ENCODE measurements at places on chromosomes 7 and 10. TPM values are rescaled to one million over a fixed set of nuclear protein-coding genes. Genes with fewer than 3 reads are reported as not detected.

- H3K27me3 ChIP-seq, result no peaks in the 10 kb centered on the region
- DNase-seq, result no peak
- no peak overlapping the region for H3K4me3 ChIP-seq
- H3K36me3 ChIP-seq, result no peaks in the 10 kb centered on the region
- H3K27ac ChIP-seq, result no peak overlapping the region
- H3K4me1 ChIP-seq, result no peaks in the 10 kb centered on the region
These were observed 154.8 kb downstream of the CHN2 start for GRCh38 chr7:29349362-29349761.

Gene PPP3CB
- total RNA-seq, result 46.2 TPM

DNA sequence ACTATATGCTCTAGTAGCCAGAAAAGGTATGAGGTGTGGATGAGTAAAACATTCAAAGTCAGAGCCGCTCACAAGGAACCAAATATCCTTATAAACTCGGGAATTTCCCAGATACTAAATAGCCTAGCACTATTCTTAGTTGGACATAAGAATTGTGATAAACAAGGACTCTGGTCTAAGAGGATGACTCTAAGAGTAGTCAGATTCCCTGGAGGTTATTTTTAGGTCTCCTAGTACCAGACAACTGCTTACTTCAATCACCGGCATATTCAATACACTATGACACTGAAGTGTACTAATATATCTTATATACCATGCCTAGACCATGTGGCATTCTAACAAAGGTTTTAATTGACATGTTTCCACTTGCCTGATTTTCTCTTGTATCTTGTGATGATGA lies 56.5 kb downstream of the LMBR1 start:
- no peaks in the 10 kb centered on the region for H3K27me3 ChIP-seq
- H3K36me3 ChIP-seq, result no peaks in the 10 kb centered on the region
- no peak overlapping the region for H3K27ac ChIP-seq
- no peak for DNase-seq

GRCh38 chr7:94044806-94045205 lies 40.7 kb upstream of the BET1 start:
- no peak for DNase-seq
- no peak overlapping the region for H3K27ac ChIP-seq
- H3K4me3 ChIP-seq, result no peak overlapping the region
- no peaks in the 10 kb centered on the region for H3K4me1 ChIP-seq
- H3K36me3 ChIP-seq, result no peaks in the 10 kb centered on the region

Gene SPDYE11
- not detected for total RNA-seq

Gene ASAH2
- 2.5 TPM for total RNA-seq

Gene COL1A2
- total RNA-seq, result 199 TPM

Gene ZNF488
- not detected for total RNA-seq

Gene GNGT1
- total RNA-seq, result not detected

DNA sequence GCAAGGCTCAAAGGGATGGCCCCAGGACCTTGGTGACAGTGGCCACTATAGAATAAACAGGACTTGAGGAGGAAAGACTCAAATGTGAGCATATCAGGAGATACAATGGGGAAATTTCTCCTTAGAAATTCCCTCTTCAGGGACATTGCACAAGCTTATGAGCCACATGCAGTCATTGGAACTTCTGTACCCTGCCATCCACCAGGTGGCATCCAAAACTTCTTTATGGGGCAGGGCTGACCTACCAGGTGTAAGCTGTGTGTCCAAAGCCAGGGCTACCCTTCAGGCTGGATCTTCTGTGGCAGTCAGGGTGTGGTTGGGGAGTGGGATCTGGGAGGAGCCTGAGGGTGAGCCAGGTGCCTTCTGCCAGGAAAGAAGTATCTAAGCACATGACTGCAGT lies 36.6 kb upstream of the LRRC18 start:
- H3K27ac ChIP-seq, result no peak overlapping the region
- no peaks in the 10 kb centered on the region for H3K27me3 ChIP-seq
- H3K4me1 ChIP-seq, result peaks cover 9% of the 10 kb centered on the region

Gene CXCL12
- total RNA-seq, result 112 TPM

- H3K4me3 ChIP-seq, result no peak overlapping the region
- H3K4me1 ChIP-seq, result no peaks in the 10 kb centered on the region
- no peak for DNase-seq
- no peaks in the 10 kb centered on the region for H3K27me3 ChIP-seq
- H3K36me3 ChIP-seq, result peaks cover 69% of the 10 kb centered on the region
These were observed 31.9 kb upstream of the AGBL3 start for GRCh38 chr7:134954197-134955082.

DNA sequence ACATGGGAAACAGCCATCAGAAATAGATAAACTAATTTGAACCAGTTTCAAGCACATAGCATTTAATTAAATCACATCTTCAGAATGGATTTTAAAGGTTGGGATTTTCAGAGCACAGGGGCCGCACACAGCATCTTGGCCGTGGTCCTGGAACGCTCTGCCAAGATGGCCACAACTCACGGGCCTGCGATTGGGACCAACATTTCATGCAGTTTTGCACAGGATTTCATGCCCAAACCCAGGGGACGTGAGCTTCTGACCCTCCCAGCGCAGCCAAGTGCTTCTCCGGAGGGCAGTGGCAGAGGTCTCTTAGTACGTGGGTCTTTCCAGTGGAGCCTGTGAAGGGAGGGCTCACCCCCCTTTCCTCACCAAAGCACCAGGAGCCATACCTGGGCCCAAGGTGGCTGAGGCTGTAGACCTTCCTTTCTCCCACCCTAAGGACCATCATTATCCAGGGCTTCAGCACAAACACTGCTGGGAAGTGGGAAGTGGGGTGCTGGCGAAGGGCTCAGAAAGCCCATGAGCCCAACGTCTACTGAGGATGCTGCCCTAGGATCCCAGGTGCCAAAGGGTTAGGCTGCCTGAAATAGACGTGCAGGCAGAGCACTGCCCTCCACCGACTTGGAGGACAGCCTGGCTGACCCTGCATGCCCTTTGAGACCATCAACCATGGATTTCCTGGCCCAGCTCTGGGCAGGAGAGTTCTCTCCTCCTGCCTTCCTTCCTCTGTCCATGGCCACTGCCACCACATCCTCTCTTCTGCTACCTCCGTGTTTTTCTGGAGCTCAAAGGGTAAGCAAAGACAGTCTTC lies 611.2 kb upstream of the MGMT start:
- no peak overlapping the region for H3K4me3 ChIP-seq
- peaks cover 22% of the 10 kb centered on the region for H3K4me1 ChIP-seq
- no peaks in the 10 kb centered on the region for H3K27me3 ChIP-seq
- H3K27ac ChIP-seq, result no peak overlapping the region

Gene NYAP1
- 3.9 TPM for total RNA-seq

Gene SPACDR
- total RNA-seq, result not detected

Gene LRIT1
- total RNA-seq, result not detected

- no peaks in the 10 kb centered on the region for H3K27me3 ChIP-seq
- no peak overlapping the region for H3K27ac ChIP-seq
- H3K4me3 ChIP-seq, result no peak overlapping the region
- H3K4me1 ChIP-seq, result peaks cover 2% of the 10 kb centered on the region
These were observed 4.4 kb upstream of the WIPF3 start for GRCh38 chr7:29801929-29802328.

GRCh38 chr7:97014145-97014750 lies 8.9 kb downstream of the DLX6 start:
- H3K36me3 ChIP-seq, result no peaks in the 10 kb centered on the region
- no peak overlapping the region for H3K4me3 ChIP-seq
- peaks cover 16% of the 10 kb centered on the region for H3K4me1 ChIP-seq
- H3K27ac ChIP-seq, result no peak overlapping the region
- DNase-seq, result no peak

GRCh38 chr7:32037650-32038198 lies 32.5 kb downstream of the PDE1C start:
- H3K27ac ChIP-seq, result no peak overlapping the region
- H3K27me3 ChIP-seq, result no peaks in the 10 kb centered on the region
- no peaks in the 10 kb centered on the region for H3K4me1 ChIP-seq
- no peak overlapping the region for H3K4me3 ChIP-seq

Gene CAV2
- total RNA-seq, result 42.5 TPM

Gene ZNF425
- total RNA-seq, result 2.9 TPM

Gene CACNB2
- total RNA-seq, result 12.8 TPM

- H3K27ac ChIP-seq, result no peak overlapping the region
- no peak overlapping the region for H3K4me3 ChIP-seq
- no peaks in the 10 kb centered on the region for H3K27me3 ChIP-seq
These were observed 292.4 kb downstream of the GATA3 start for GRCh38 chr10:8346861-8347260.

- no peaks in the 10 kb centered on the region for H3K36me3 ChIP-seq
- no peak for DNase-seq
- H3K4me1 ChIP-seq, result peaks cover 13% of the 10 kb centered on the region
- H3K27me3 ChIP-seq, result no peaks in the 10 kb centered on the region
These were observed 13.4 kb downstream of the ANKRD16 start for GRCh38 chr10:5876181-5876768.

Measured in vagina (tissue), 2 donors.